CD14-positive monocyte (primary cell): ENCODE measurements at places on chromosomes 7 and 10.

DNA sequence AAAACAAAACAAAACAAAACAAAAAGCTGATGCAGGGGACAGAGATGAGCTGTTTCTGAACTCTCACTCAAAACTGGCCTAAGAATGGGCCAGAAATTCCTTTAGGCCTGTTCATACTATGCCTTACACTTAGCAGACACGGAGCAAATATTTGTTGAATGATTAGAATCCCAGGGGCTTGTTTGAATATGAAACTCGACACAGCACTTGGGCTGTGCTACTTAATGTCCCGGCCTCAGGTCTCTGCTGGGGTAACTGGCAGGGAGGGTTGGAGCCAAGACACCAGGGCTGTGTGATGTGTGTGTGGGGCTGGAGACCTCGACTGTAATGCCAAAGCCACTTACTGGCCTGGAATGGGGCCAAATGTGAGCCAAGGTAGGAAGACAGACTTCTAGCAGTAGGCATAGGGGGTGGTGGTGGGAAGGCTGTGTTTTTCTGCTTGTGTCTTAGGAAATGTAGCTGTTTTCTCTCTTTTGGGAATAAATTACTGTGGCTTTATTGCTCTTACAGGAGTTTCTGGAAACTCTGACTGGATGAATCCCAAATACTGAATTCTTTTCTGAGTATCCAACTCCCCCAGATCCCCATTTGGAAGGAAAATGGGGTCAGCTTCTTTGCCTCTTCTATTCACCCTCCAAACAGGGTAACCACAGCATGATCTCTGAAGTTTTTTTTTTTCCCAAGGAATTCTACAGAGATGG is 66.7 kb downstream of the EMX2 start:
- no peak for DNase-seq

DNA sequence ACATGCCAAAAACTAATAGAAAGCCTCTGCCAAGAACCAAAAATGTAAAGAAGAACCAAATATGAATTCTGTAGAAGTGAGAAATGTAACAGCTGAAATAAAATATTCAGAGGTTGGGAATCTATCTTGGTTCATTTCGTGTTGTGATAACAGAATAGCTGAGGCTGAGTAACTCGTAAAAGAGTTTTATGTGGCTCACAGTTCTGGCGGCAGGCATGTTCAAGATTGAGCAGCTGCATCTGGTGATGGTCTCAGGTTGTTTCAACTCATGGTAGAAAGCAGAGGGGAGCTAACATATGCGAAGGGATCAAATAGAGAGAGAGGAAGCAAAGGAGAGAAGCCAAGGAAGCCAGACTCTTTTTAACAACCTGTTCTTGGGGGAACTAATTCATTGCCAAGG is 717.2 kb downstream of the TNS3 start:
- no peak for DNase-seq

DNA sequence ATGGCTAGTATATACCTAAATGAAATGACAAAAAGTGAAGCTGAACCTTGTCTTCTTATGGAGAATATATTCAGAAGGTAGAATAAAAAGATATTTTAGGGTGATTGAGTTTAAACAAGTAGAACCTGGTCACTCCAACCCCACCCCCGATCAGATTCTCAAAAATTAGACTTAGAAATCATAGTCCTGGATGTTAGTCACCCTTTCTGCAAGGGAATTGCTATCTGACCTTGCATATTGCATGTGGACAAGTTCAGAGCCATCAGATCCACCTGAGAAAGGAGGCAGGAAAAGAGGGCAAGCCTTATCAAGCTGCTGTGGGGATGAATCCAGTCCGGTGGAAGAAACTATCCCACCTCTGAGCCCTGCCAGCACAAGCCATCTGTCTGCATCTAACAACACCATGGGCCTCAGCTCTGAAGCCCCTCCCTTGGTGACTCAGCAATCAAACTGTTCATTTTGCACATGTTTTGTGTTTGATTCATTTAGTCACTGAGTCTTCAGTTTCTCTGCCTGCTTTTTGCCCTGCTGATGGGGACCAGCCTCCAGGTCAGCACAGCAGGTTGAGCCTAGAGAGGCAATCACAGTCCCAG is 727.3 kb downstream of the AUTS2 start:
- DNase-seq = no peak

DNA sequence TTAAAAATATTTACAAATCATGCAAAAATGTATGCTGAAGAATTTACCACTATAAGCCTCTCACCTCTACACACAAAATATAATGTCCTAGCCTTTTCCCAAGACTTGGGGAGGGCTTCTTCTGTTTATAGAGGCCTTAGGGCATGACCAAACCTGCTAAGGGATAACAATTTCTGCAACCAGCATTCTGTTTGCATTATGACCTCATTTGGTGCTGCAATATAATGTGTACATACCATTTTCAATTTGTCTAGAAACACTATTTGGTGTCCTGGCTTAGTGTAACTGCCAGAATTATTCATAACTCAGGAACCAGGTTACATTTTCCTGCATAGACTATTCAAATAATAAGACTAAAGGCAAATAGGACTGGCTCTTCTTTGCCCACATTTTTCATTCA is 446.6 kb upstream of the SORCS1 start:
- no peak for DNase-seq

DNA sequence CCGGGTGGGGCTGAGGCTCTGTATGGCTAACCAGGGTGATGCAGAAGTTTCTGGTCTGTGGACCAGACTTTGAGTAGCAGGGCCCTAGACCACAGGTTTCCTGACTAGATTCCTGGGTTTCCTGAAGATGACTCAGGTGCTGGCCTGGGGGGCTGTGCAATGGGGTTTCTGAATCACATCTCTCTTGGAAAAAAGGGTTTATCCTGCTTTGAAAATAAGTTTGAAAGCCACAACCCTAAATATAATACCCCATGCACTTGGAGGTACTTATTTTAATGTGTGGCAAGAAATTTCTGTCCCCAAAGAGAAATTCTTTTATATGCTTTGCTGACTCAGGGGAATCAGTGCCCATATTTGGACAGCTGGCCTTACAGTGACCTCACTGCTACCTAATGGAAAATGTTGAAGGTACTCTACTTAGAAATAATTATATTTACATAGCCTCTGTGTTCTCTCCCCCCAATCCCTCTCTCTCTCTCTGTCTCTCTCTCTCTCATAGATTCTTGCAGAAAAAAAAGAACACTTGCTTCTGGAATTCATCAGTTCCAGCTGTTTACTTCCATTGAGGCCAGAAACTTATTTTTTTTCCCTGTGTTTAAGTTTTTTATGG is 184.4 kb upstream of the LYZL2 start:
- no peak for DNase-seq

- no peak for DNase-seq
Measured at GRCh38 chr10:79470096-79470495, 24.7 kb upstream of the ZCCHC24 start.

DNA sequence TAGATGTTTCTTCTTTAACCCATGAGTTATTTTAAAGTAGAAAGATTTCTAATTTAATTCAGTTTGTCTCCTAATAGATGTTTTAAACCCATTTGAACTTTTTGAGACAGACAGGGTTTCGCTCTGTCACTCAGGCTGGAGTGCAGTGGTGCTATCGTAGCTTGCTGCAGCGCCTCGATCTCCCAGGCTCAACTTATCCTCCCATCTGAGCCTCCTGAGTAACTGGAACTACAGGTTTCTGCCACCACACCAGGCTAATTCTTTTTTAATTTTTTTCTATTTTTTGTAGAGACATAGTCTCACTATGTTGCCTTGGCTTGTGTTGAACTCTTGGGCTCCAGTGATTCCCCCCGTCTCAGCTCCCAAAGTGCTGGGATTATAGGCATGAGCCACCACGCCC is 53.0 kb upstream of the RAB18 start:
- DNase-seq = no peak

- no peak for DNase-seq
Measured at GRCh38 chr10:97686301-97686961, 610 bp downstream of the AVPI1 start.

DNA sequence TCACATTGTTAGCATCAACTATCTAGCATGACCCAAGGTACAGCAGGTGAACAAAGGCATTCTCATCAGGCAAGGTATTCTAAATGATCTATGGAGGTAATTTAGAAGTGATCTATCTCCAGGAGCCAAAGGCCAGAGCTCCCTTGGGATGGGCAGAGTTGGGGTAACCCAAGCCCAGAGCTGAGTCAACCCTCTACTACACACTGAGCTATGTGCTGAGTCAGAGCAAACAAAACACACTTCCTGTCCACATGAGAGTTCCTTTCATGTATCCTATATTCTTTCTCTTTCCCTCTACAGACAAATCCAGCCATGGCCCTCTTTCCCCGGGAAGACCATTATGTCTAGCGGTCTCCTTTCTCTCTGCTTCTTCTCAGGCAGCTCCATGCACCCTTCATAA is 68.2 kb upstream of the AGK start:
- no peak for DNase-seq

- DNase-seq = no peak
Measured at GRCh38 chr10:114022766-114023597, 20.7 kb upstream of the ADRB1 start.

GRCh38 chr10:22420787-22421517 is 75.7 kb downstream of the SPAG6 start:
- peak; percentile 19 for DNase-seq

DNA sequence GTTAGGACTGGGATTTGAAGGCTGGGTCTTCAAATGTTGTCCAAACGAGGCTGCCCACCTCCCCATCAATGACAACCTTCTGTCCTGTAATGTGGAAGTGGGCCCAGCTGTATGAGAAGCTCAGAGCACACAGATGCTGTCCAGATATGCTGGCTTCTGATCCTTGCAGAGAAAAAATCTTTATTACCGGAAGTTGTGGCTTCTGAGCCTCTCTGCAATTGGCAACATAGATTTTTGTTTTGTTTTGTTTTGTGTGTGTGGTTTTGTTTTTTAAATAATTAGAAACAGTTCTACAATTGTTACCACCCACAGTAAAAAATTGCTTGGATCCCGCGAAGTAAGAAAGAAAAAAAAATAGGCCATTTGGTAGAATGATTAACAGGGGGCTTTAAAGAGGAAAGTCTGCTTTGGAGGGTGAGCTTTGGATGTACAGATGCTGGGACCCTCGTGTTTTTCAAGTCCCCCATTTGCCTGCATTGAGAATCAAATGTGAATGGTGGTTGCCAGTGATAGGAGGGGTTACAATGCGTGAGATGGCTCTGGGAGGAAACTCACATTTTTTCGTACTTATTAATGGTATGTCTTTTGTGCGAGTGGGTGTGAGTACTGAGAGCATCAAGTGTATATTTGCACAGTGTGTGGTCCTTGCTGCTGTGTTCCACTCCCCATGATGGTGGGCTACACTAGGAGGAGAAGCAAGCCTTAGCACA is 153.2 kb downstream of the TCF7L2 start:
- no peak for DNase-seq

GRCh38 chr10:36362257-36362656 is 720.2 kb upstream of the FZD8 start:
- DNase-seq = no peak

DNA sequence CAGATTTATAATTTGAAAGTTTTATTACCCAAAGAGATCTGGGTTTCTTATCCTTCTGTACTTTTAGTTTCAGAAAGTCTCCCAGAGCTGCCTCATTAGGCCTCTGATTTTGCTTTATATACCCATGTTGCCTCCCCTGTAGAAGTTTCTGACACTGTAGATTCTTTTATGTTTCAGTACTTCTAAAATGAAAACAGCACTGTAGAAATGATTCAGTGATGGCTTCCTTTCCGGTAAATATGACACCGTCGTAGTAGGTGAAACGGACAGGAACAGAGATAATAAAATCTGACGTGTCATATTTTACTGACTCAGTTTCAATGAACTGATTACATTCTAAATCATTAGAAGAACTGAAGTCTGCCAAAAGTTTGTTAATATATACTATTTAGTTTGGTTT is 272.7 kb downstream of the TWIST1 start:
- DNase-seq = no peak
